A549 (cell line): ENCODE measurements at places on chromosomes 11 and 22.
A peak's percentile ranks its signal among the peaks of the same experiment; 100 is the strongest.

- no peak for DNase-seq
Observed at GRCh38 chr11:113119074-113119473, 157.9 kb downstream of the NCAM1 start.

- DNase-seq = no peak
Observed at GRCh38 chr11:77175021-77175842, 47.2 kb downstream of the MYO7A start.

DNA sequence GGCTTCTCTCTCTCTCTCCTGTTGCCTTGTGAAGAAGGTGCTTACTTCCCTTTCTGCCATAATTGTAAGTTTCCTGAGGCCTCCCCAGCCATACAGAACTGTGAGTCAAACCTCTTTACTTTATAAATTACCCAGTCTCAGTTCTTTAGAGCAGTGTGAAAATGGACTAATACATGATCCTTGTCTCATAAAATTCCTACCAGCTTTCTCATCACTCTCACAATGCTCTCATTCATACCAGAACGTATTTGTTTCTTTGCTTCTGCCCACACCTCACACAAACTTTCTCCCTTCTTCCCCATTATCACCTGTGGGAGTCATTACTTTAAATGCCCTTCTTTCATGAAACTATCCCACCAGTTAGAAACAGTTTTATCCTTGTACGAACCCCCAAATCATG is 62.7 kb upstream of the ARHGAP42 start:
- no peak for DNase-seq

DNA sequence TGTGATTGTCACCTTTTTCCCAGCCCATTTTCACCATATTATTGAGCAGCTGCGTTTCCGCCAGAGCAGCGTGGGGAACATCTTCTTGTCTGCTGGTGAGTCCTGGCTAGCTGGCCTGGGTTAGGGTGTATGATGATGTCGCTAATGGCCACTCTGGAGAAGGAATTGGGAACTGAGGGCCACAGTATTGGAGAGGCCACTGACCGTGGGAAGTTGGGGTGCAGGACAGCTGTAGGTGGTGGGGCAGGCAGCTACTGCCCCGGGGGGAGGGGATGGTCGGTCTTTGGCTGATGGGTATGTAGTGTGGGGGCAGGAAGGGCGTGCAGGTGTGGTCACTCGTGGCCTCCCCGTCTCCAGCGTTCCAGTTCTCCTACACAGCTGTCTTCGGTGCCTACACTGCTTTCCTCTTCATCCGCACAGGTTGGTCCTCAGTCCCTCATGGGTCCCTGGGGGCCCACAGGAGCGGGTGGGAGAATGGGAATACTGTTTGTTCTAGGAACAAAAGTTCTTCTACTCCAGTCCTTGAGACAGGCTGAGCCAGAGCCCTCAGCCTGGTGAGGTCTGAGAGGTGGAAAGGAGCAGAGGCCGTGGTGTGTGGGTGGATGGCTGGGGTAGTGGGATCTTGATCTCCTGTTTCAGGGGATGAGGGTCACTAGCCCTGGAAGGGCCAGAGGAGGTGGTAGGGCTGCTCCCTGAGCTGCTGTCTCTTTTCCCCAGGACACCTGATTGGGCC is 2.1 kb downstream of the RCE1 start:
- no peak for DNase-seq

DNA sequence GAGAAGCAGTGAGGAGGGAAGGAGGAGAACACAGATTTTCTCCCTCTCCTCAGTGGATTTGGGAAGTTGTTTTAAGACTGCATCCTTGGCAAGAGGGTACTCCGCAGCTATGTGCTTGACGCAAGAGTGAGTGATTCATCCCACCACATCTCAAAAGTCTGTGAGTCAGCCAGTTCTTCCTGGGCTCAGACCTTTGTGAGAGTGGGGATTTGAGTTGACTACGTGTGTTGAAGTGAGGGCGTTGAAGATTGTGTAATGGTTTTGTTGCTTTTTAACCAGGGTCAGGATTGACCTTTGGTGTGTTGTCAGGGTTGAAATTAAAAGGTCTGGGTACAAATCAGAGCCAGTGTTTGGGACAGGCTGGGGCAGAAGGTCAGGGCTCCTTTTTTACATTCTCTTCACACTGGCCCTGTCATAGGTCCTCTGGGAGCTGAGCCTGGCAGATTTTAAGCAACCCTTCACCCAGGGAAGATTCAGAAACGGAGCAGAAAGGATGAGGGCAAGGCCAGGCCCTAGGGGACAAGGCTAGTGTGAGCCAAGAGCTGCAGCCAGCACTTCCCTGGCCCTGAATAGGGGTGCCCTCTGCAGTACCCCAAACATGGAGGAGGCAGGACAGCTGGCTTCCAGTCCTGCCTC is 4.2 kb upstream of the C11orf86 start:
- peak; percentile 99 for DNase-seq

GRCh38 chr22:22099194-22099486 is 116.6 kb upstream of the TOP3B start:
- DNase-seq = no peak

DNA sequence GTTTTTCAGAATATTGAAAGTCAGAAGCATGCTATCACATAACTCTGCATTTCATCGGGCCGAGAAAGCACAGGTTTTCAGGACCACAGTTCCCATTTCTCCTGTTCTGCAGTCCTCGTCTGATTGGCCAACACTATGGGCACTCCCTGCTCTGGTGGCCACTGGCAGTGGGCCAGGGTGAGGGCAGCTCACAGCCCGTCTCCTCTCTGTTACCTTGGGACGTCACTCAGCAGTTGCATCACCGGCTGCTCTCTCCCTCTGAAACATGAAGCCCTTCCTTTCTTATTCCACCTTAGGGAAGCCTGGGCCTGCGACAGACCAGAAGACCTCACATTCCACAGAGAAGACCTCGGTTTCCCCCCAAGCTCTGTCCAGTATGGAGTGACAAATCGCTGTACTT is 11.4 kb upstream of the MICAL3 start:
- DNase-seq = peak; percentile 51

GRCh38 chr11:530960-531831 is 4.2 kb downstream of the HRAS start:
- DNase-seq = no peak
